ENCODE measurements at places on chromosomes 2 and 18.

GRCh38 chr2:28564346-28564745 lies 68.5 kb downstream of the PLB1 start:
- DNase-seq, result no peak

DNA sequence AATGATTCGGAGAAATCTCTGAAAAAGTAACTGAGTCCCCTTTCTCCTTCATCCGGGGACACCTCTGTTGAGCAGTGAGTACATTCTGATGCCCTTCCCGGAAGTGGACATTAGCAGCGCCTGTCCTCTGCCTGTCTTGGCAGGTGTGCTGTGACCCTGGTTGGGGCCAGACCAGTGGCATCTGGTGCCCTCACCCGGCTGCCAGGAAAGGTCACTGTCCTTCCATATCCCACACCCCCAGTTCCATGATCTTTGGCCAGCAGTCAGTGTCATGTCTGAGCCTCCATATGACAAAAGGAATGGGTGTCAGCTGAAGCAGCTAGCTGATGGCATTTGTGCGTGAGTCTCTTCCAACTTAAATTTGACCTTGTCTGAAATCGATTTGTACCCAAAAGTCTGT lies 128.1 kb downstream of the NCK2 start:
- no peak for DNase-seq

- no peak for DNase-seq
Observed at GRCh38 chr2:225074366-225074765, 32.1 kb upstream of the DOCK10 start.

DNA sequence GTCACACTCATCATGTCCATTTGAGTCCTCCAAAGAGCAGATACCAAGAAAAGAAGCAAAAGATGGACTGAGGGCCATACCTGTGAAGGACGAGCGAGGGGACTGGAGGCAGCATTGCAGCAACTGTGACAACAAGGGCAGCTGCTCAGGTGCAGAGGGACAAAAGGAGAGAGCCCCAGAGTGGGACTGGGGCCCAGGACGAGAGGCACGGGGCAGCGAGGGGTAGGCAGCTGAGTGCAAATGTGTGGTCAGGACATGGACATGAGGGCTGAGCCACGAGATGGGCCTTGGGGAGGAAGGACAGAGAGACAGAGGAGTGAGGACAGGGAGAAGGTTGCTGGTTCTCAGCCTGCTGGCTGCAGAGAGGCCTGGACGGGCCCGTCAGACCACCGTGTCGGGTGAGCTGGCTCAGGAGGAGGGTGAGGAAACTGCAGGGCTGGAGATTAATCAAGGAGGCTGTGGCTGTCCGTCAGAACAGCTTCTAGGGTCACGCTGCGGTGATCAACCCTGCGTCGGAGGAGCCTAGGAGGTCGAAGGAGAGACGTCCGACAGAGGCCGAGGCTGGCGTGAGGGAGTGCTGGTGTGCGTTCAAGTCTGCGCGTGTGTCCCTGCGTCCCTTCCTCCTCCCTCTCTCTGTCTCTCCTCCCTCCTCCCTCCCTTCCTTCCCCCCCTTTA lies 206.8 kb upstream of the HDAC4 start:
- no peak for DNase-seq

DNA sequence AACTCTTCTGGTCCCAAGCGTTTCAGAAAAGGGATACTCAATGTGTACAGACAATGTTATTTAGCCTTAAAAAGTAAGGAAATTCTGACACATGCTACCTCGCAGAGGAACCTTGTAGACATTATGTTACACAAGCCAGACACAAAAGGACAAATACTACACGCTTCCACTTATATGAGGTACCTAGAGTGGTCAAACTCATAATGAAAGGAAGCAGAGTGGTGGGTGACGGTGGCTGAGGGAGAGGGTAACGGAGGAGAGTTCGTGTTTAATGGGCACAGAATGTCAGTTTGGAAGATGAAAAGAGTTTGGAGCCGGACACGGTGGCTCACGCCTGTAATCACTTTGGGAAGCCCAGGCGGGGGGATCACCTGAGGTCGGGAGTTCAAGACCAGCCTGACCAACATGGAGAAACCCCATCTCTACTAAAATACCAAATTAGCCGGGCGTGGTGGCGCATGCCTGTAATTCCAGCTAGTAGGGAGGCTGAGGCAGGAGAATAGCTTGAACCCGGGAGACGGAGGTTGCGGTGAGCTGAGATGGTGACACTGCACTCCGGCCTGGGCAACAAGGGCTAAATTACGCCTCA lies 1.4 kb downstream of the MCM6 start:
- peak; percentile 10 for DNase-seq

DNA sequence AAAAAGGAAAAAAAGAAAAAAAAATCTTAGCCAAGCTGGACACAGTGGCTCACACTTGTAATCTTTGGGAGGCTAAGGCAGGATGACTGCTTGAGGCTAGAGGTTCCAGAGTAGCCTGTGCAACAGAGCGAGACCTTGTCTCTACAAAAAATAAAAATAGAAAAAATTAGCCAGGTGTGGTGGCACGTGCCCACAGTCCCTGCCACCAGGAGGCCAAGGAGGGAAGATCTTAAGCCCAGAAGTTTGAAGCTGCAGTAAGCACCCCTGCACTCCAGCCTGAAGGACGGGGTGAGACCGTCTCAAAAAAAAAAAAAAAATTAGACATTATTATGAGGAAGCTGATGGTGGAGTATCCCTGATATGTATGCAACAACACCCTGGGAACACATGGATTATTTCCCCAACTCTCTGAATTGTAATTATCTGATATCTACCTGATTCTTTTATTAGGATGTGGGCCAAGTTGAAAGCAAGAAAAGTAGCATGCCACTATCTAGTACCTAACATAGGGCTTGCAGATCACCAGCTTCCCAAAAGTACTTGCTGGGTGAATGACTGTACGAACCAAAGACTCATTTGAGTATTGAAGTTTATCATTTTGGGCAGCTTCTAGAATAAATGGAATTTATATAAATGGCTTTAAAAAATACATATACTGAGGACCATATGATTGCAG lies 140.9 kb downstream of the TCF4 start:
- no peak for DNase-seq

DNA sequence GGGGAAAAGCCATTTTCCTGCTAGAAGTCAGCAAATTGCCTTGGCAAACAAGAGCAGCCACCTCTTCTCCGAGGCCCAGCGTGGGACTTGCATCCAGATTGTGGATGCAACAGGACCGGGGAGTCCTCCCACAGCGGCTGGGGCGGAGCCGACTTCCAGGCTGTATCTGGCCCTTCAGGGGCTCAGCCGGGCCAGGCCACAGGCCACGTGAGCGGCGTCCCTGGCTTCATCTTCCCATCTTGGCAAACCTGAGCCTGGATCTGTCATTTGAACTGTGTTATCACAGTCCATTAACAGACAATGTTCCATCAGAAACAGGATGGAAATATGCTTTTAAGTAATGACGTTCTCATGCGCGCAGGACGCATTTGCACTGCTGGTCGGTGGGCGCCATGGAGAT lies 483.5 kb upstream of the SALL3 start:
- no peak for DNase-seq

DNA sequence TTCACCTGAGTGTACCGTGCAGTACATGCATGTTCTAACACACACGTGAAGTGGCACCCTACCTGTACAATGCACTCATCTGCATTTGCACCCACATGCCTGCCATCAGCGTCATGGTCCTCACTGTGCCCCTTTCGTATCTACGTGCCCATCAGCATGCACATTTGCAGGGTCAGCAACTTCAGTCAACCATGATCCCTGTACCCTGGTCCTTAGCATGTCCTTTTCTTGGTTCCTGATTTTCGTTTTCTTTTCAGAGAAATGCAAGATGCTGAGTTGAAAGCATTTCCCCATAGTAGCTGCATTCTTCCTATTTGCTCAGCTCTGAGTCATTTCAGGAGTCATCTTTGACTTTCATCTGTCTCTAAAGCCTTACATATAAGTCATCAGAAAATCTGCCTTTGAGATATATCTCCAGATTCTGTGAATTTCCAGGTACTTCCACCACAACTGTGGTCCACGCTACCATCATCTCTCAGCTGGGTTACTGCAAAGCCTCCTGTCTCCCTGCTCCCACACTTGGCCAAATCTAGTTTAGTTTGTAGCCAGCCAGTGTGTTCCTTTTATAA lies 14.7 kb upstream of the PUM2 start:
- DNase-seq, result peak; percentile 69
